CD8-positive, alpha-beta memory T cell (primary cell): ENCODE measurements at places on chromosomes 2 and 18.
A peak's percentile ranks its signal among the peaks of the same experiment; 100 is the strongest.

DNA sequence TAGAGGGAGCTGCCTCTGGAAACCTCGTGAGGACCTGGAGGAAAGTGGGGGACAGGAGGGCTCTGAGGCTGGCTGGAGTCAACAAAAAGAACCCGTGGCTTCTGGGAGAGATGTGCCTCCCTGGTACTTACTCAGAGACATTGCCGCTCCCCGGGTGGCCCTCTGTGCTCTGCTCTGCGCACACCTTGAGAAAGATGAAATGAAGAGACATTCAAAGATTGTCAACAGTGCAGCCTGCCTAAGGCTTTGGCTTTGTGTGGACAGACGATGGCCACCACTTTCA is 14.5 kb downstream of the CYS1 start:
- no peak for DNase-seq

DNA sequence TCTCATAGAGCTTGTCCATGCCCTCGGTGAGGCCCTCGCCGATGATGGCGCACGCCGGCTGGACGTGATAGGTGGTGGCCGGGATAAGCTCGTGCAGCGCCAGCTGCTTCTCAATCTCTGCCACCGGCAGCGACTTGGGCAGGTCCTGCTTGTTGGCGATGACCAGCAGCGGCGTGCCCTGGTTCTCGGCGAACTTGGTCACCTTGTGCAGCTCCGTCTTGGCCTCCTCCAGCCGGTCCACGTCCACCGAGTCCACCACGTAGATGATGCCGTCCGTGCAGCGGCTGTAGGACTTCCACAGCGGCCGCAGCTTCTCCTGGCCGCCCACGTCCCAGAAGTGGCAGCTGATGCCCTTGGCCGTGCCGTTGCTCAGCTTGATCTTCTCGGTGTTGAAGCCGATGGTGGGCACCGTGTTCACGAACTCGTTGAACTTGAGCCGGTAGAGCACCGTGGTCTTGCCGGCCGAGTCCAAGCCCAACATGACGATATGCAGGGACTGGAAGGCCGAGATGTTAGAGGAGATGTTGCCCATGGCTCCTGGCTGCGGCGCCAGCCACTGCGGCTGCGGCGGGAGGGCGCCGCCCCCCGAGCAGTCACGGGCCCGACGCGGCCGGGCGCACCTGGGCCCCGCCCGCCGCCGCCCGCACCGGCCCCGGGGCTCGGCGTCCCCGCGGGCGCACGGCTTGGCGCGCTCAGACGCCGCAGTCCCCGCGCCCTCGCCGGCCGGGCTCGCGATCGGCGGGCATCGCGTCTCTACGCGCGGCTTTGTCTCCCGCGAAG is 636 bp downstream of the ARL4C start:
- DNase-seq, result peak; percentile 76

- DNase-seq, result no peak
Observed at GRCh38 chr2:218405746-218406208, 6.1 kb downstream of the CTDSP1 start.

DNA sequence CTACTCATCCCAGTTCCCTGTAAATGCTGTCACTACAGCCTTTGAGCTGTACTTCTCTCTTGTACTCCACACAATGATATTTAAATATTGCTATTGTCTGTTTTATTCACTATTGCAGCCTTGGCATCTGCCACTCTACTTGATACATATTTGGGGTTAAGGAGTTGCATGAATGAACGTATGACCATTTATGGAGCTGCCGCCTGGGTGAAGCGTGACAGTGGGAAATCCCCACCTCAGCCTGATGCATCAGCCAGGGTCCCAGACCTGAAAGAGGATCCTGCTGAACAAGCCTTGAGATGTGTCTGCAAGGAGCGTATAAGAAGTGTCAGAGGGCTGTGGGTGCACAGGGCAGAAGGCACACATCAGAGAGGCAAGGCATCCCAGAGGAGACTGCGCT is 39.1 kb downstream of the MRPL35 start:
- no peak for DNase-seq

- DNase-seq, result no peak
Observed at GRCh38 chr18:12422936-12423335, 15.2 kb downstream of the PRELID3A start.

GRCh38 chr2:99933894-99934650 is 208.3 kb downstream of the AFF3 start:
- no peak for DNase-seq

DNA sequence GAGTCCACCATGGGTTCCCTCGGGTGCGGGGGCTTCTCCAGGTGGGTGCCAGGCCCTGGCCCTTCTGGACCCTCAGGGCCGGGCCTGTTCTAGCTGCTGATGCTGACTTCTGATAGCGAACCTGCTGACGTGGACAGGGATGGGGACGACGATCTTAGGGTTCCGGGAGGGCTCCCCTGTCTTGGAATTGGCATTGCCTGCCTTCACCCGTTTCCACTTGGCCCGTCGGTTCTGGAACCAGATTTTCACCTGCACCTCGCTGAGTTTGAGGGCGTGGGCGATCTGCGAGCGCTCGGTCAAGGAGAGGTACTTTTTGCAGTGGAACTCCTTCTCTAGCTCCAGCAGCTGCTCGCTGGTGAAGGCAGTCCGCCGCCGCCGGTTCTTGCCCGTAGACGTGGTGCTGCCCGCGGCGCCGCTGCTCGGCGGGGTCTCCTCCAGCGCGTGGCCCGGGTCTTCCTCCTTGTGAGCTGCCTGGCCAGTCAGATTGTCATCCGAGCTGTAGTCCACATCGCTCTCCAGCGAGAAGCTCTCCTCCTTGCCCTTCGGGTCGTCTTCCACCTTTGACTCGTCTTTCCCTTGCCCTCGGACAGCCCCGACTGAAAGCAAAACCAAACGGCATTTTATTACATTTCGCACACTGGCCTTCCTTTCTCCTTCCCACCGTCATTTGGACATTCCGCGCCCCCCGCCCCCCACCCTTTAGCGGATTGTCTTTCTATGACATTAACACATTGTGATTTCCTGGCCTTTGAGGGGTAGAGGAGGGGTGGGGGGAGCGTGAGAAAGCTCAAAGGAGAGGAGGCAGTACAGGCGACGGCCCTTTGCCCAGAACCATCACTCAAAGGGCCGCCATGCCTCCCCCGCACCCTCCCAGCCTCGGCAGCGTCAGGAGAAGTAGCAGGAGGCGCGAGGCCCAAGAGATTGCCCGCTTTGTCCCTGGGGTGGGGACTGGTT is 2.1 kb downstream of the GBX2 start:
- DNase-seq, result no peak
